Stimulated activated CD4-positive, alpha-beta T cell treated with anti-CD3 and anti-CD28 coated beads, Interleukin-4, amount 100 ng/mL, for 48 hours (primary cell): ENCODE measurements at places on chromosomes 13 and 19.

- no peak for DNase-seq
Measured at GRCh38 chr13:112996671-112997091, 27.7 kb downstream of the MCF2L start.

DNA sequence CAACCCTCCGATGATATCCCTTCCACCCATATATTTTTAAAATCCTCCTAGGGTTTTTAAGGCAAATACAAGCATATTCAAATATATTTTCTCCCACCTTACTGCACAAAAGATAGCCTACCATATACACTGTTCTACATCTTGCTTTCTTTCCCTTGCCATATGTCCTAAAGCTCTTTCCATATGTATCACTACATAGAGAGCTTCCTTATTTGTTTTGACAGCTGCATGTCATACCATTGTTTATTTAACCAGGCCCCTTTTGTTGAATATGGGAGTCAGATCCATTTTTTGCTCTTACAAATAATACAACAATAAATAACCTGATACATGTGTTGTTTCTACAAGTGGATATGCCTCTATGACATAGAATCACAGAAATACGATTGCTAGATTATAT, 32.8 kb upstream of the WDFY2 start:
- no peak for DNase-seq

DNA sequence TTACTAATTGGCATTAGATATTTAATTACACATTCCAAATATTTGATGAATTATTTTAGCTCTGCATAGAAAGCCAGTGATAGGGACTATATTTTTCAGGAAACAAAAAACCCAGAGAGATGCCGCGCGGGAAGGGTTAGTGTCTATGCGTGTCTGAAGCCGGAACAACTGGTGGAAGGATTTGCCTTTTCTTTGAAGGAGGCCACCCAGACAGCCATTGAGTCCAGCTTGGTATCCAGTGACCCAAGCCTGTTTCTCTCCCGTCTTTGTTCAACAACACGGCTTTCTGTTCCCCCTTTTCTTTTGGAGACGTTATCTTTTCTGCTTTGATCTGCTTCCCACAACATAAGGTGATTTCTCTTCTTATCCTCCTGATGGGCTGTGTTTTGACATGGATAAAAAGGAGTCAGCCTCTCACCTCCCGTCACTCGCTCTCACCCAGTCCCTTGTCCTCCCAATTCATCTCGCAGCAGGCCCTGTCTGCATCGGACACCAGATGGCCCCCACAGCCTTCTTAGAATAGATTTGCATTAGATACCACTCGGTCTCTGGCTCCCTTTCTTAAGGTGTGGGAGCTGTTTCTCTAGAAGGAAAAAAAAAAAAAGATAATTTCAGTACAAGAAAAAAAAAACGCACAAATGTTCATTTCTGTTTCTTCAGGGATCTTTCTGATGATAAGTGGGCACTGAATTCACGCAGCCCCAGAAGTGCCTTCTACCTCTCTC, 361.8 kb downstream of the ZNF536 start:
- DNase-seq = no peak

DNA sequence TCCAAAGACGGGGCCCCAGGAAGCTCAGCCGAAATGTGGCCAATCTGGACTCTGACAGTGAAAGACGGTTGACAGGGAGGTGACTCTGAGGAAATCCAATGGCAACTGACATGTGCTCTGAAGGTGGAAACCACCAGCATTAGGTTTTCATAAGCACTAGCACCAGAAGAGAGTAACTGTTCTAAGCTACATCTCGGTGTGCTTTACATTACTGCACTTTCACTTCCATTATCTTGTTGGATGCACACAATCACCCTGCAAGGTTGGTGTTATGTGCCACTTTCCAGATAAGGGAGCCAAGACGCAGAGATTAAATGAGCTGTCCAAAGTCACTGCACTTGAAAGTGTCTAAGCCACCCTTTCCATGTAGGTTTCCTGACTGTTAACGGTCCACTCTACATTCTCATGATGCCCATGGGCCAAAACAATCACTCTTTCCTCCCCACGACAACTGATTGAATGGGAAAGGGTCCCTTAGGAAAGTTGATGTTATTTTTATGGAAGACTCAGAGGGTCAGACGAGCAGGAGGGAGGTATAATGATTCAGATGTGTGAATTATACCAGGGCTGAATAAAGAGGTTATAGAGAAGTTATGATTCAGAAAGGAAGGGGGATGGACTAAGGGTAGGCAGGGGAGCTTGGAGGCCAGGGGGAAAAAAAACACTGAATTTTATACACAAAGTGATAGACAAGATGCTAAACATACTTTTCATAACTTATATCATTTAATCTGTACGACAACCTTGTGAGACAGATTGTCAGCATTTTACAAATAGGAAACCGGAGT, 52.8 kb downstream of the RUBCNL start:
- DNase-seq = no peak

GRCh38 chr19:18437491-18438330, at the start of gene ISYNA1:
Gene ISYNA1 (minus strand): TSS chr19:18438133. CDS start chr19:18437979, 154 bp downstream.
- DNase-seq = no peak

- DNase-seq = no peak
Measured at GRCh38 chr19:46426035-46426505, 2.7 kb downstream of the PNMA8C start.

- no peak for DNase-seq
Measured at GRCh38 chr19:4508698-4509097, 9.6 kb downstream of the PLIN4 start.

GRCh38 chr19:2846180-2846894, 5.1 kb downstream of the ZNF555 start:
- DNase-seq = no peak

DNA sequence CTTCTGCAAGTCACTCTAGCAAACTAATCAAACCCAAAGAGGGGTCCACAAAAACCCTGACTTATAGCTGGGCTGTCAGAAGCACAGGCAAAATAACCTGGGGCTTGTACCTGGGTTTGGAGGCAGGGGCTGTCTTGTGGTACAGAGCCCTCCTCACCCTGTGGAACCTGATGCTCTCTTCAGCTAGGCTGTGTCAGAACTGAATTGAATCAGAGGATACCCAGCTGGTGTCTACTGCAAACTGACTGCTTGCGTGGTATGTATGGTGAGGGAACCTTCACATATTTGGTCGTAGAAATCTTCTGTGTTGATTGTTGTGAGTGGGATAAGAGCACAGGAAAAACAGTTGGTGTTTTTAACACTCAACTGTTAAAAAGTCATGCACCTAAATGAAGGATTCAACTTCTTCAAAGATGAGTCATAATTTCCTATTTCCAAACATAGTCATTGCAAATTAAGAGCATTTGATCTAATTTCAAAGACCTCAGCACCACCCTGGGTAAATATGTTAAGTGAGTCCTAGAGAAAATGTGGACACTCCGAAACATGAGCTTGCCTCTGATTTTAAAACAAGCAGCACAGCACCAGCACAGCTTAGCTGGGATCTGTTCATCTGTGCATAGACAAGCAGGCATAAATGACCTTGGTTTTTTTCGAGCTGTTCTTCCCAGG, 840.2 kb downstream of the UQCRFS1 start:
- DNase-seq = no peak

DNA sequence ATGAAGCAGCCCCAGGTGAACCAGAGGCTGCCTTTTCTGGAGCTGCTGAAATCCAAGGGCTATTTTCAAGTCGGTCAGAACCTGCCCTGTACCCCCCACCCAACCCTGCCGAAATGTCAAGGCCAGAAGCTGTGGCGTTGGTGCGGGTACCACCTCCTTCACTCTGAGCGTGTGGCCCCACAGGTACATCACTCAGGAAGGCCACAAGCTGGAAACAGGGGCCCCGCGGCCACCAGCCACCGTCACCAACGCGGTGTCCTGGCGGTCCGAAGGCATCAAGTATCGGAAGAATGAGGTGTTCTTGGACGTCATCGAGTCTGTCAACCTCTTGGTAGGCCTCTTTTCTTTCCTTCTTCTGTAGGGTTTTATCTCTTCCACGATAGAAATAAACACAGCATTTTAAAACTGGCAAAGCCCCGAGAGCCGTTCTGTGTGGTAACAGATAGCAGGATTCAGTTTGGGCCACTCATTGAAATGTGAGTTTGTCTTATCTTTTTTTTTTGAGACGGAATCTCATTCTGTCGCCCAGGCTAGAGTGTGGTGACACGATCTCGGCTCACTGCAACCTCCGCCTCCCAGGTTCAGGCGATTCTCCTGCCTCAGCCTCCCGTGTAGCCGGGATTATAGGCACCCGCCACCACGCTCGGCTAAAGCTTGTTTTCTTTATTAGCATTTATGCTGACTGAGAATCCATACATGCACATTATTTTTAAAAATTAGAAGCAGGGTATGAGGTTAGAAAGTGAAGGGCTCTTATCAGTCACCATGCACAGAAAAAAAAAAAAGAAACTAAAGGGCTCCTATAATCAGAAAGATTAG, 11.3 kb downstream of the AP1M1 start:
- no peak for DNase-seq

DNA sequence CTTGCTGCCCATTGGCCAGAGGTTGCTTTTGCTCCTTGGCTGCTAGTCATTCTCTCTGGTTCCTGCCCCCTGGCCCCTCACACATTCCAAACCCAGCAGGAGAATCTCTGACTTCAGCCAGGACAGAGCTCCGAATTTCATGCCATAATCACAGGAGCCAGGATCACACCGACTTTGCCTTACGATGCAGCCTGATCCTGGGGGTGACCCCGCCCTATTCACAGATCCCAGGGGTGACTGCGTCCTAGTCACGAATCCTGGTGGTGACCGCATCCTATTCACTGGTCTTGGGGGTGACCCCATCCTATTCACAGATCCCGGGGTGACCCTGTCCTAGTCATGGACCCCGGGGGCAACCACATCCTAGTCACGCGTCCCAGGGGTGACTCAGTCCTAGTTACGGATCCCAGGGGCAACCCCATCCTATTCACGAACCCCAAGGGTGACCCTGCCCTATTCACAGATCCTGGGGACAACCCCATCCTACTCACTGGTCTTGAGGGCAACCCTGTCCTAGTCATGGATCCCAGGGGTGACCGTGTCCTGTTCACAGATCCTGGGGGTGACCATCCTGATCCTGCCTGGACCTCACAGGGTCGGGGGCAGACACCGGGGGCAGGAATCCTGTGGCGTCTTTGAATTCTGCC, 7.4 kb upstream of the TEX29 start:
- DNase-seq = no peak

GRCh38 chr19:46284635-46285034, 12.2 kb upstream of the HIF3A start:
- no peak for DNase-seq

GRCh38 chr13:23427342-23427843, 6.1 kb downstream of the SACS start:
- DNase-seq = no peak

DNA sequence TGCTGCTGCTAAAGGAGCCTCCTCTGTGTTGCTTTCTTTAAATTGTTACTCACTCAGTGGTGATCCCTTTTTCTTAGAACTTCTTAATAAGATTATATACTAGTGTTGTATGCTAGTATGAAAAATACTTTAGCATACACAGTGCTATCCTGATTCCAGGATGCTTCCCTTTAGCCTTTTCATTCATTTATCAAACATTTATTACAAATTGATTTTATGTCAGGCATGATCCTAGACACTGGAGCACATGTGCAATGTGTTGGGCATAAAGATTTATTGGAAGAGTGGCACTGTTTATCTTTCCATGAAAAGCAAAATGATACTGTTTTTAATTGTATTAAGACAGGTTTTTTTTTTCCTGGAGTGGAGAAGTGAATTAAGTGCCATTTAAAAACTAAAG, 249.6 kb downstream of the GPC5 start:
- no peak for DNase-seq

GRCh38 chr13:85386424-85386823, 412.8 kb downstream of the SLITRK6 start:
- no peak for DNase-seq

DNA sequence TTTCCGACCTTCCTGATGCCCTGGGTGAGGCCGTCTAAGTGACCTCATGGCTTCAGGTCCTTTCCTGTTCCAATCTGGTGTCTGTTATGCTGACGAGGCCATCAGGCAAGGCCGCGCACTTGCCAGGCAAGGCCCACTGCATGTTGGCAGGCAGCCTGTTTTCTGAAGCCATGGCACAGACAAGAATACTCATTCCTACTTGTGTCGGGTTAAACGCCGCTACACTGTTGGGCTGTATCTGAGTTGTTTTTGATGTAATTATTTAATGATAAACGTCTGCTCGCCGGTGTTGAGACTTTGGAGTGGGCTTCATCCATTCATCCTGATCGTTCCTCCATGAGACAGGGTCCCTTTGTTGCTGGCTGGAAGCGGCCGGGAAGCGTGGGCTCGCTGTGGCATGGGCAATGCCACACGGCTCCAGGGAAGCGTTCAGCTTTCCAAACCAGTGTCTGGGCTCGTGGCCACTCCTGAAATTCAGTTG, 92.1 kb downstream of the ATP11A start:
- no peak for DNase-seq
